ENCODE measurements at places on chromosomes 12 and 14. TPM values are rescaled to one million over a fixed set of nuclear protein-coding genes. Genes with fewer than 3 reads are reported as not detected.

DNA sequence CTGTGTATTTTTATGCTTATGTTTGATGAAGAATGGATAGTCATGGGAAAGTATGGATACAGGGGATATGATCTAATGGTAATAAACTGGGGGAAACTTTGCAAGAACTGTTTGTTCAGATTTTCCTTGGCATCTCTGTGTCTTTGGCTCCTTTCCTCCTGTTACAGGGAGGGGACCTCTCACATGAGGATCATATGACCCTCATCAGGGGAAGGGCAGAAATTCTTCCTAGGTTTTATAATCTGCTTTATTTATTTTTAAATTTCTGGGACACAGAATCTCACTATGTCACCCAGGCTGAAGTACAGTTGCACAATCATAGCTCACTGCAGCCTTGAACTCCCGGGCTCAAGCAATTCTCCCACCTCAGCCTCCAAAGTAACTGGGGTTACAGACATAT lies 526.5 kb downstream of the CCER1 start:
- H3K4me1 ChIP-seq = no peaks in the 10 kb centered on the region
- no peak overlapping the region for H3K27ac ChIP-seq
- no peaks in the 10 kb centered on the region for H3K36me3 ChIP-seq

GRCh38 chr14:27253966-27254365 lies 656.1 kb upstream of the NOVA1 start:
- H3K36me3 ChIP-seq = no peaks in the 10 kb centered on the region
- H3K27me3 ChIP-seq = no peaks in the 10 kb centered on the region

- no peak overlapping the region for H3K4me3 ChIP-seq
- no peak for DNase-seq
- peaks cover 2% of the 10 kb centered on the region for H3K27me3 ChIP-seq
- H3K4me1 ChIP-seq = peaks cover 7% of the 10 kb centered on the region
- no peak overlapping the region for H3K27ac ChIP-seq
Observed at GRCh38 chr12:14663002-14663401, 33.4 kb downstream of the GUCY2C start.

- no peaks in the 10 kb centered on the region for H3K27me3 ChIP-seq
- no peak for DNase-seq
- H3K4me3 ChIP-seq = no peak overlapping the region
- H3K4me1 ChIP-seq = peaks cover 6% of the 10 kb centered on the region
- no peaks in the 10 kb centered on the region for H3K36me3 ChIP-seq
Observed at GRCh38 chr12:47763481-47764346, 5.0 kb upstream of the RAPGEF3 start.

The PMEL gene
- 0.94 TPM for total RNA-seq

- no peak overlapping the region for H3K27ac ChIP-seq
- no peak overlapping the region for H3K4me3 ChIP-seq
- no peaks in the 10 kb centered on the region for H3K4me1 ChIP-seq
- H3K27me3 ChIP-seq = no peaks in the 10 kb centered on the region
Observed at GRCh38 chr12:59491877-59492276, 104.0 kb upstream of the SLC16A7 start.

The HOXC12 gene
- not detected for total RNA-seq

DNA sequence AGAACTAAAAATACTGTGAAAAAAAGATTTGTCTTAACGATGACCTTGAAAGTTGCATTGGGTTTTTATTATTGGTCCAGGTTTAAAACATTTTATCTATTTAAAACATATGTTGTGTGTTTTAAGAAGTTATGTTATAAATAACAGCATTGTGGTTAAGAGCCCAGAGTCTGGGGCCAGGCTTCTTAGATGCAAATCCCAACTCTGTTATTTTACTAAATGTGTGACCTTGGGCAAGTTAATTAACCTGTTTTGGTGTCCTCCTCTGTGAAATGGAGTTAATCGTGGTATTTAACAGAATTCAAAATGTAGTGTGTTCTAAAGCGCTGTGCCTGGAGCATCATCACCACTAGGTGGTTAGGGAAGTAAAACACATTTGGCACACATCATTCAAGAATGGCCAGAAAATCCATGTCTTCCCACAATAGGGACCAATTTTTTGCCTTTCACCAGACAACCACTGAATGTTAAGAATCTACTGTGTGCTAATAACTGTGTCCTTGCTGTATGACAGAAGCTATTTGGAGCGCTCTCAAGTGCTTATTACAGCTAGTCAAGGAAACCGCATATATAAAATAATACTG lies 133.3 kb downstream of the MON2 start:
- H3K4me3 ChIP-seq = no peak overlapping the region
- no peak for DNase-seq
- no peaks in the 10 kb centered on the region for H3K27me3 ChIP-seq
- H3K4me1 ChIP-seq = peaks cover 13% of the 10 kb centered on the region

- no peak for DNase-seq
- H3K4me1 ChIP-seq = peaks cover 2% of the 10 kb centered on the region
- H3K27me3 ChIP-seq = no peaks in the 10 kb centered on the region
- H3K27ac ChIP-seq = no peak overlapping the region
- peaks cover 2% of the 10 kb centered on the region for H3K36me3 ChIP-seq
- H3K4me3 ChIP-seq = no peak overlapping the region
Observed at GRCh38 chr14:68446243-68447040, 346.4 kb downstream of the ZFP36L1 start.

GRCh38 chr14:68482772-68483395 lies 310.0 kb downstream of the ZFP36L1 start:
- H3K27ac ChIP-seq = no peak overlapping the region
- no peaks in the 10 kb centered on the region for H3K36me3 ChIP-seq
- H3K27me3 ChIP-seq = no peaks in the 10 kb centered on the region
- no peak for DNase-seq
- no peak overlapping the region for H3K4me3 ChIP-seq

The OTX2 gene
- total RNA-seq = not detected

The BMAL2 gene
- total RNA-seq = 15.2 TPM

- H3K4me3 ChIP-seq = no peak overlapping the region
- no peaks in the 10 kb centered on the region for H3K36me3 ChIP-seq
- peaks cover 2% of the 10 kb centered on the region for H3K27me3 ChIP-seq
Observed at GRCh38 chr12:5391653-5392052, 40.3 kb upstream of the NTF3 start.

The ANKRD9 gene
- total RNA-seq = 17.5 TPM

DNA sequence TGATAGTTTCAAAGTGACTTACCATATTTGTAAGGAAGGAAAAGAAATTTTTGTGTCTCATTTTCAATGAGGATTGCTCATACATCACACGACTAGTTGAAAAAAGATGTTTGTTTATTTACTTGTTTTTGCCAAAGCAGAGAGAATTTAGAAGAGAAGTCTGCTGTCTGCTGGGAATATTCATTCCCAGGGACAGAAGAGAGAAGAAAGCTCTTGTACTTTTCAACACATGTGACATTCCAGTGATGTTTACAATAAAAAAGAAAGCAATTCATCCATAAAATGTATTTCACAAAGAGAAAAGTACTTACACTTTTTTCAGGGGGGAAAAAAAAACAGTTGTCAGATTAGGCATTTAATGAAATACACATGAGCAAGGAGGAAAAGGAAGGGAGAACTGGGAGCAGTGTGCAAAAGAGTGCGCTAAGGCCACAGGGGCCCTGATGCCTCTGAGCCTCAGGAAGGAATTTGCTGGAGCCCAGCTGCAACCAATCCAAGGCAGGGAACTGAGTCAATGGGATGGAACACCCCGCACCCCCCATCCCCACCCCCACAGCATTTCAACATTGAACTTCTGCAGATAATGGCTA lies 115.0 kb downstream of the RPAP3 start:
- no peak overlapping the region for H3K27ac ChIP-seq
- no peaks in the 10 kb centered on the region for H3K36me3 ChIP-seq
- H3K4me1 ChIP-seq = no peaks in the 10 kb centered on the region
- no peak overlapping the region for H3K4me3 ChIP-seq
- H3K27me3 ChIP-seq = no peaks in the 10 kb centered on the region

The JPH4 gene
- not detected for total RNA-seq

DNA sequence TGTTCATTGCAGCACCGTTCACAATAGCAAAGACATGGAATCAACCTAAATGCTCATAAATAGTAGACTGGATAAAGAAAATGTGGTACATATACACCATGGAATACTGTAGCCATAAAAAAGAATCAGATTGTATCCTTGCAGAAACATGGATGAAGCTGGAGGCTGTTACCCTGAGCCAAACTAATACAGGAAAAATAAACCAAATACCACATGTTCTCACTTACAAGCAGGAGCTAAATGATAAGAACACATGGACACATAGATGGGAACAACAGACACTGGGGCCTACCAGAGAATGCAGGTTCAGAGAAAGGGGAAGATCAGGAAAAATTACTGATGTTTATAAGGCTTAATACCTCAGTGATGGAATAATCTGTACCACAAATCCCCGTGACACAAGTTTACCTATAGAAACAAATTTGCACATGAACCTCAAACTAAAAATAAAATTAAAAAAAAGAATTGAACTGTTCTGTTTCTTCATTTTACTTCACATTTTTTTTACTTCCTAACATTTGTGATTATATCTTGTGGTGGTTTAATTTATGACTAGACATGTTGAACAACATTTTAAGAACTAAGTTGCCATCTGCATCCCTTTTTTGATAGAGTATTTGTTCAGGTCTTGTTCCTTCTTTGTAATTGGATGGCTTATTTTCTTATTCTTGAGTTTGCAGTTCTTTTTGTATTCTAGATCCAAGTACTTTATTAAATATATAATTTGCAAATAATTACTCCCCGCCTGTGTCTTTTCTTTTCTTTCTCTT lies 835.2 kb downstream of the FSCB start:
- no peak for DNase-seq
- no peak overlapping the region for H3K4me3 ChIP-seq
- no peaks in the 10 kb centered on the region for H3K36me3 ChIP-seq
- H3K27me3 ChIP-seq = no peaks in the 10 kb centered on the region

The BDKRB2 gene
- not detected for total RNA-seq

DNA sequence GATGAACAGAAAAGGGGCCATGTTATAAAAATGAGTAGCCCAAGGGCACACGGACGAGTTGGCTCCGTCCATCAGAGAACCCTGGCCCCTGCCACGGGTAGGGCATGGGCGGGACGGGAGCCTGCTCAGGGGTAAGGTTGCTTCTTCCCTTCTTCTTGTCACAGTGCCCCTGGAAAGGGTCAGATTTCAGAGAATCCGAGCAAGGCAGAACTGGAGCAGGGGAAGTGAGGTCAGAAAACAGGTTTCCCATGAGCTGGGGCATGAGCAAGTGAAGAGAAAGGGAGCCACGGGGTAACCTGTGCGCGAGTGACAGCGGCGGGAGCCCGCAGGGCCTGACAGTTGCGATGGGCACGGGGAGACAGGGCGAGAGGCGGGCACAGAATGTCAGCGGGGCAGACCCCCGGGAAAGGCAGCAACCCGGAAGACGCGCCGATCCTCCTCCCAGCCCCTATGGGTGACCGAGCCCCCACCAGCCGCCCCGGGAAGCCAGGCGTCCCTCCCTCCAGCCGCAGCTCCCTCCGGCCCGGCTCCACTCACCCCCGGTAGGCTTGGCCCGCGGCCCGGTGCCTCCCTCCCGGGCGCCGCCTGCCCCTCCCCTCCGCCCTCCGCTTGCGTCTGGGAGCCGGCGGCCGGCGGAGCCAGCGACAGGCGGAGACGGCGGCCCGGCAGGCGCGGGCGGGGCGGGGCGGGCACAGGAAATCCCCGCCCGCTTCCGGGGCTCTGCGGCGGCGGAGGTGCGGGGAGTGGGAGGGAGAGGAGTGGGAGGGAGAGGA lies at the start of gene ZNF641:
ZNF641 (minus strand) TSS at position 671 of the 773 bp plus-strand sequence. CDS start 2,829 bp downstream, outside the sequence.
- peak within 1 kb of the TSS; percentile 83 for H3K27ac ChIP-seq
- H3K36me3 ChIP-seq = peaks cover 8% of the 10 kb centered on the region
- no peaks in the 10 kb centered on the region for H3K27me3 ChIP-seq
- peak; percentile 83 for DNase-seq

The OR4K2 gene
- total RNA-seq = not detected

DNA sequence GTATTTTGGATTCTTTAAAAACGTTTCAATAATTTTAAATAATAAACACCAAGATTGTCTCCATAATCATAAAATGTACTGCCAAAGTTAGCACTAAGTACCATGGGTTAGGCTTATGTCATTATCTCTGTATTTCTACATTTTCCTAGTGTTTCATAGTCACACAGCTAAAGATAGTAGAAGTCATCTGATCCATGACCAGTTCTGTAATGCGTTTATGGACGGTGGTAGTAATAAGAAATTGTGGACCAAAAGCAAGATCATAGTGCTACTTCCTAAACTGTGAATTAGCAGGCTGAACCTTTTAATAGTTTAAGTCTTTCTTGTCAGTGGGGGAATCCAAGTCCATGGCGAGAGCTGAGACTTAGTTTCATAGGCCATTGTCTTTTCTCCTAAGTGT lies 142.1 kb downstream of the AKAP6 start:
- no peak overlapping the region for H3K4me3 ChIP-seq
- H3K36me3 ChIP-seq = no peaks in the 10 kb centered on the region
- no peak for DNase-seq
- no peaks in the 10 kb centered on the region for H3K4me1 ChIP-seq
- H3K27me3 ChIP-seq = no peaks in the 10 kb centered on the region

The NELL2 gene
- 40.5 TPM for total RNA-seq

GRCh38 chr12:117064596-117064995 lies 34.6 kb downstream of the TESC start:
- no peaks in the 10 kb centered on the region for H3K27me3 ChIP-seq
- peaks cover 22% of the 10 kb centered on the region for H3K4me1 ChIP-seq
- DNase-seq = no peak

The PLEKHD1 gene
- total RNA-seq = 0.05 TPM

- no peak for DNase-seq
- H3K27ac ChIP-seq = no peak overlapping the region
- no peaks in the 10 kb centered on the region for H3K27me3 ChIP-seq
- no peak overlapping the region for H3K4me3 ChIP-seq
Observed at GRCh38 chr12:47718531-47718930, 6.8 kb downstream of the ENDOU start.

Measured in activated CD4-positive, alpha-beta memory T cell treated with anti-CD3 and anti-CD28 coated beads for 36 hours (primary cell).